ENCODE measurements at places on chromosomes 5 and 9.

DNA sequence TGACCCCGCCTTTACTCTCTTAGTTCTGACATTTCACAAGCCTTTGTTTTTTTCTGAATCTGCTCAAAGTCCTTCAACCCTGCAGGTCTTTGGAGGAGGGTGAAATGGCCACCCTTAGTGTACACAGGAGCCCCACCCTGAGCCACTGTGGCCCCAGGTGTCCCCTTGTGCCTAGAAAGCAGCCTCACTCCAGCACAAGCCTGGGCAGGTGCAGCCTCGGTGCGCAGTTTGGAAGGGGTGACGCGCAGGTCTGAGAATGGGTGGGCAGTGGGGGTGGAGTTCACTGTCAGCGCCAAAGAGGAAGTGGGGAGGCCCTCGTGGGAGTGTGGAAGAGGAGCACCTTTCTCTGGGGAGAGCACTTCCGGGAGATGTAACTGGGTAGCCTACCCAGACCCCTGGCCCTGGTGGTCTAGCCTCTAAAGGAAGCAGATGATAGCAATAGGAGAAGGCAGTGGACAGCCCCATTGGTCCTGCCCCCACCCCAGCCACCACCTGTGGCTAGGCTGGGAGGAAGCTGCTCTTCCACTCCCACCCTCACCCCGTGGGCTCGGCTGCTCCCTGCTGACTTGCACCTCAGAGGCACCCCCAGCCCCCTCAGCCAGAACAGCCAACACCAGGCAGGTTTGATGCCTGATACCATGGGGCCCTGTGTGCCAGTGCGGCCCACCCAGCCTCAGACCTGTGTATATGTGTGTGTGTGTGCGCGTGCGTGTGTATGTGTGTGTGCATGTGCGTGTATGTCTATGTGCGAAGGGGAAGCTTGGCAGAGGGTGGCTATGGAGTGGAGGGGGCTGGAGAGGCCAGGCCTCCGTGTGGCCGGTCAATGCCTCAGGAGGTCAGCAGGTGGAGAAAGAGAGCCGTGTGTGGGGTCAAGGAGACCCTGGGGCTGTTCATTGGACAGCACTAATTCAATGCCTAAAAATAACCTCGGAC, 16.8 kb upstream of the DAB2IP start:
- no peak for DNase-seq

DNA sequence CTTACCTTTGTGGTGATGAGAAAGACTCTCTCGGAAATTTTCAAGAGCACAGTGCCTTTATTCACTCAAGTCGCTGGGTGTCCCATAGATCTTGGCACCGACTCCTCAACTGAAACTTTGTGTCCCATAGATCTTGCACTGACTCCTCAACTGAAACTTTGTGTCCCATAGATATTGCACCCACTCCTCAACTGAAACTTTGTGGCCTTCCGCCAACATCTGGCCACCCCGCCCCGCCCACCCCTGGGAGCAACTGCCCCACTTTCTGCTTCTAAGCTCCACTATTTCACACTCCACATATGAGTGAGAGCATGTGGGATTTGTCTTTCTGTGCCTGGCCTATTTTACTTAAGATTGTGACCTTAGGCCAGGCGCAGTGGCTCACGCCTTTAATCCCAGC, 12.7 kb upstream of the EGFL7 start:
- DNase-seq = no peak

DNA sequence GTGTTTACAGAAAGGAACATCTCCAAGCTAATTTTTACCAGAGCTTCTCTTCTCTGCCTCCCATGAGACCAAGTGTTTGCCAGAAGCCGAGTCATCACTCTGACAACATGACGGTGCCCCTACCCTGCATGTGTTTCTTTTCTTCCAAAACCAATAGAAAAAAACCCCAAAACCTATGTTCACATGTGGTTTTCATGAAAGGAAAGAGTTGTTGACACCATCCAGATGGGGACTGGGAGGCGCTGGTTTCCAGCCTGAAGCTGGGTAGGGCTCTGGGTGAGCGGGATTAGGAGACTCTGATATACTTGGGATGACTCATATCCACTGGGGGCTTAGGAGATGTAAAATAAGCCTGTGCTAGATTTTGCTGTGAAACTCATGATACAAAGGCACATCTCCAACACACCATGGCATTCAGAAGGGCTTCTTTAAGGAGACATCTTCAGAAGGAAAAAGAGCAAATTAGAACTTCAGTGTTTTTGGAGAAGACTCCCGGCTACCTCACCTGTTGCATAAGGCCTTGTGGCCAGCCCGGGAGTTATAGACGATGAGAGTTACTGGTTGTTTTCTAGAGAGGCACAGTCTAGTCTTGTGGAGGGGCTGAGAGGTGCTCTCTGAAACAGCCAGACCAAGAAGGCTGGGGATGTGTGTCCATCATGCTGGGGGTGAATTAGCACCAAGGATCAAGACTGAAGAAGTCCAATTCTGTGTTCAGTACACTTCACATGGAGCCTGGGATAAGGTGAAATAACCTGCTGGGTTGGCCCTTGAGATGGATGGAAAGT, 108.9 kb upstream of the LHFPL2 start:
- DNase-seq = no peak

GRCh38 chr9:77224746-77225312, 47.5 kb downstream of the VPS13A start:
- DNase-seq = no peak

GRCh38 chr9:13786131-13786530, 506.6 kb upstream of the MPDZ start:
- no peak for DNase-seq

DNA sequence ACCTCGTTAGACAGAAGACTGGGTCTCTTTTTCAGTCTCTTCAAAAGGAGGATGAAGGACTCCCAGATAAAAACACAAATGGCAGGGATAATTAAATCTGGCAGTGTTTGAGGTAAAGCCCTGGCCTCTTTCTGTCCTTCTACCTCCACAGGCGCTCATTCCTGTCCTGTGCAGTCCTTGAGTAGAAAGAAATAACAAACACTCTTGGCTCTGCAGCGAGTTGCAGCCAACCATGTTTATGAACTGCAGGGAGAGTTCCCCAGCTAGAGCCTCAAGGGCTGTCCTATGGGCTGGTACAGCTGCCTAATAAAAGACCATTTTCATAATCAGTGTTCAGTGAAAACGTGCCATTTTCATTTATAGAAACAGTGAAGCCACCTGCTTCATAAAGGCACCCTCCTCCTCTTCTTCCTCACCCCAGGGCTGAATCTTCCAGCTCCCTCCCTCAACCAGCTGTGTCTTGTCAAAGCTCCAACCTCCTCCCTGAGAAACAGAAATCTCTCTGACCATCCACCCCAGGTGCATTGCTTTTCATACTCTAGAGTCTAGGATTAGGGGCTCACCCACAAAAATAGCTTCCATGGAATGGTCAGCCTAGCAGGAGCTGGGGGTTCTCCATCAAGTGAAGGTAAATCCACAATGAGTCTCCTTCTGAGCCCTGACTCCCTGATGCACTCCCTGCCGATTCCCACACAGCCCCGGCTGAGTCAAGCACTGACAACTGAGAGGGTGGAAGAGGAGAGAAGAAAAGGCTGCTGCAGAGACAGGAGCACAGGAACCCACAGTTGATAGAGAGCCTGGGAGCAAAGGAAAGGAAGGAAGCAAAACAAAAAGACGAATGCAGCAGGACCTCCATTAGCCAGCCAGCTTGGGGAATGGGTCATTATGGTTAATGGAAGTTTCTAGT, 150.7 kb downstream of the CMYA5 start:
- DNase-seq = no peak

DNA sequence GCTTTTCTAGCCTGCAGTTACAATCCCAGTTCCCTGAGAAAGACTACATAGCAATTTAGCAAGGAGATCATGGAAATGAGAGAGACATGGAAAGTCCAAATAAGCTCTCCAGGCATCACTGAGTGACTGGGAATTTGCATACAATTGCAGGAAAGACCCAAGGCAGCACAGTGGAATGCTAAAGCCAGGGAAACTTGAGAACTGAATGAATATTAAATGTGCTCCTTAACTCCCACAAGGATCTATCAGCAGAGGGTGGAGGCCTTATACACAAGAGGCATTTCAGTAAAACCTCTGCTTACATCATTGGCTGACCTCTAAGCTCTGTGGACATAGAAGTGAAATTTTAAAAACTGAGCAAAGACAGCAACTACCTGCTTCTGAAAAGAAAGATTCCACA, 355.6 kb upstream of the DAB2 start:
- DNase-seq = no peak

GRCh38 chr5:32545102-32545800, 40.1 kb upstream of the SUB1 start:
- DNase-seq = no peak

GRCh38 chr5:98938464-98938863, 9.7 kb upstream of the CHD1 start:
- no peak for DNase-seq

GRCh38 chr5:9337928-9338595, 207.8 kb downstream of the SEMA5A start:
- no peak for DNase-seq

- no peak for DNase-seq
Measured at GRCh38 chr5:135890296-135890695, 5.3 kb downstream of the IL9 start.

DNA sequence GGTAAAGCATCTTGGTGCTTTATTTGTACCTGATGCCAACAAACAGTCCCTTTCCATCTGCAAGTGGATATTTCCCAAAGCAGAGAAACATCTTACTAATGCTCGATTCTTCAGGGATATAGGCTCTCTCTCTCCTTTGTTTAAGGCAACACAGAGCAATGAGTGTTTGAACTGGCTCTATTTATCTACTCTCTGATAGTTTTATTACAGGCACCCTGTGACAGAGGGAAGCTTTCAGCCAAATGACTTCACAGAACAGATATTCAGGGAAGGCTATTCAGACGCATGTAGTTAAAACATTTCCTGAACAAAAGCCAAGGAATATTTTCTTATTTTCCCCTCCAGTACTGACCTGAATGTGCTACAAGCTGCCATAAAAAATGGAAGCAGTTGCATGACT, 141.8 kb downstream of the YIPF5 start:
- peak; percentile 91 for DNase-seq

- no peak for DNase-seq
Measured at GRCh38 chr9:84137968-84138367, 157.4 kb downstream of the RMI1 start.

GRCh38 chr9:126549246-126550006, 64.3 kb upstream of the LMX1B start:
- DNase-seq = no peak

DNA sequence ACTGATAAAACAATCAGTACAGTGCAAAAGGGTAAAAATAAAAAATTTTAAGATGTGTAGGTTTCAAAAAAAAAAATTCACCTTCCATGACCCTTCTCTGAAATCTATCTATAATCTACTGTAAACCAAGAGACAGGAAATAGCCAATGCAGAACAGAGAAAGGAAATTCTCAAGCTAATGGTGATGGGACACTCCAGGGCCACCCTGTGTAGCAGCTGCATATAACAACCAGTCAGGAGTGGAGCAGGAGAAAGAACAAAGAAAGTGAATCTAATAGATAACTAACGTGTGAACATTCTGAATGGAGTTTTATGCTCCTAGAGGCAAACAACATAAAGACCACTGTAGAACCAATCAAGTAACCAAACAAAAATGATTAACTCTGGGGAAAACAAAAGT, 16.6 kb downstream of the SPTLC1 start:
- no peak for DNase-seq

DNA sequence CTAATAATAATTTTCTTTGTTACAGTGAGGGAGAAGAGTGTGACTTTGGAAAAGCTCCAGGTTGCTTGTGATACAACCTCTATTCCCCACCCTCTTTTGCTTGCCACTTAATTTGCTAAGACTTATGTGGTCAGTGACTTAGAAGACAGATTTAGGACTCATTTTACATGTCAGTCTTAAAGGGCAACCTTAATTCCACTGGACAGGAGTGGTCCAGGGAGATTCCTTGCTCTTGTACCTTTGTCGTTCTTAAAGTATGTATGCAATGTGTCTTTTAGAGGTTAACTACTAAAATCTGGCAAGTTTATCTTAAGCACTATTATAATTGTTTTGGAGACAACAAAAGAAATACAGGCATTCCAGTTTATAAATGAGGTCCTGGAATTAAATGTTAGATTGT, 20.0 kb downstream of the SLC30A5 start:
- DNase-seq = no peak

DNA sequence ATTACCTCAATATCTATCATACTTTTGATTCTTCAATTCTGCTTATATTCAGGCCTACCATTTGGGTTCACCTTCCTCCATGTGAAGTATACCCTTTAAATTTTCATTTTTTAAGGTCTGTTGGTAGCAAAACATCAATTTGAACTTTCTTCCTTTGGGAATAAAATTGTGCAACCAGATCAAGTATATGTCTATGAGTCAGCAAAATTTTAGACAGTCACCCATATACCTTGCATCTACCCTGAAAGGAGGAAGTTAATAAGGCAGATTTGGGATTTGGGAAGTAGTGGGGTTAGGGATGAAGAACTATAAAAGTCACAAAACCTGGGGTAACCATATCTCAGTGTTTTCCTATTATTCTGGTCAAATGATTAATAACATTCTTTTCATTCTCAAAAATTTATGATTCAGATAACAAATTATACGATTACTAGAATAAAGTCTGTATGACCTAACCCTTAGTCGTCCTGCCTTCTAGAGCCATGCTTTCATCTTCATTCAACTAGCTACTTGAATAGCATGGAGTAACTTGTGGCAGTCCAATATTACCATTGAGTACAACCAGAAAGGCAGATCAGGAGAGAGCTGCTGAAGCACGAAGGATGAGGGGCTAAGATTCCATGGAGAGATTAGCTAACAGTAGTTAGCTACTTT, 2.8 kb upstream of the IL33 start:
- no peak for DNase-seq

GRCh38 chr9:134544388-134545214, 97.0 kb upstream of the COL5A1 start:
- no peak for DNase-seq

DNA sequence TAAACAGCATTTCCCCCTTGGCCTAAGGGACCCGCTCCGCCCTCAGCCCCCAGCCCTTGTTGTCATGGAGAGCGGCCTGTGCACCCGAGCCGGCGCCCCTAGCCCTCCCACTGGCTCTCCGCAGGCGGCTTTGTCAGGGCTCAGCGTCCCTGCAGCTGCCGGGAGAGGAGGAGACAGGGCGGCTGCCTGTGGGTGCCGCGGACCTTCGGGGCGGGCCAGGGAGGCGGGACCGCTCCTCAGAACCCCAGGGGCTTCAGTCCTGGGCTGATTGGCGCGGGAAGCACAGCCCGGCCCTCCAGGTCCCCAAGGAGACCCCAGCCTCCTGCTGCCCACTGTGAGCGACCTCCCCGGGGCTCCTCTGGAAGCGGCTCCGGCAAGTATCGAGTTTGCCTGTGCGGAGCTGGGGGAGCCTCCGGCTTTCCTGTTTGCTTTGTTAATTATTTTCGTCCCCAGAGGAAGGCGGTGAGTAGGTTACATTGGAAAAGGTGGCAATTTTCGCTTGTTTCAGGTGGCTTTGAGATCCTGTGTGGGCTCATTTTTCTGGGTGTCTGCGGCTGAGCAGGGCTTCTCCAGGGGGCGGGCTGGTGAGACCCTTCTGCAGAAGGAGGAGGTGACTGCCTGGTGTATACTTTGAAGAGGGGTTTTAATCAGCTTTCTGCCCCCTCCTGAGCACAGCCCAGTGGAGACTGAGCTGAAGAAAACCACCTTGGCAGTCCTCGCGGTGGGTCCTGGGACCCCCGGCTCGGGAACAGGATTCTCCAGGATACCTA, at the start of gene FGD3:
FGD3 (plus strand) TSS at position 256 of the 770 bp plus-strand sequence. CDS start 28,734 bp downstream, outside the sequence.
- no peak for DNase-seq

Measured in forelimb muscle (tissue), 1 donor.